ENCODE measurements at places on chromosomes 7 and 10.

- no peak for DNase-seq
Measured at GRCh38 chr7:106883456-106884026, 18.5 kb downstream of the PIK3CG start.

DNA sequence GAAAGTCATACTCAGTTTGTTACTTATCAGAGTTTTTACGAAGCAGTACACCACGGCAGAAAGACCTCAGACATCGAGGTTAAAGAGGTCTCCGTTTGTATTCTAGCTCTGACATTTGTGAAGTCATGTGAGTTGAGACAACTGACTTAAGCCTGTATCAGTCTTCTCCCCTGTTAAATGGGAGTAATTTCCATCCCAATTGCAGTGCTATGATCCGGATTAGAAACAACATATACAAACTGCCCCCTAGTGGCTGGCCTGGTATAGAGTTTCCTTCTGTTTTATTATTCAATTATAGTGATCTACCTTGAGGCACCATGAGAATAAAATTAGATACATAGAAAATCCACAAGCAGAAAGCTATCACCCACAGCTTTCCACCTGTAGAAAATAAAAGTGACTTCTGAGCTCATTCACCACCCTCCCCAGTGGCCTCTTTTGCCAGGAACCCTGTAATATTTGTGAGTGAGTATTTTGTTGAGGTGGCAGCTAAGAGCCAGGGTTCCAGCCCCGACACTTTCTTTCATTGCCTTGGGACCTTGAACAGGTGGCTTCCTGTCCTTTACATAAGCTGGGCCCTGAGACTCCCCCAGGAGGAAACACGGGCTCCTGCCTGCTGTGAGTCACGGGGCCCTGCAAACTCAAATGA lies 607.2 kb upstream of the MGMT start:
- DNase-seq: peak; percentile 21

GRCh38 chr7:151671514-151671913 lies 151.8 kb upstream of the RHEB start:
- no peak for DNase-seq

DNA sequence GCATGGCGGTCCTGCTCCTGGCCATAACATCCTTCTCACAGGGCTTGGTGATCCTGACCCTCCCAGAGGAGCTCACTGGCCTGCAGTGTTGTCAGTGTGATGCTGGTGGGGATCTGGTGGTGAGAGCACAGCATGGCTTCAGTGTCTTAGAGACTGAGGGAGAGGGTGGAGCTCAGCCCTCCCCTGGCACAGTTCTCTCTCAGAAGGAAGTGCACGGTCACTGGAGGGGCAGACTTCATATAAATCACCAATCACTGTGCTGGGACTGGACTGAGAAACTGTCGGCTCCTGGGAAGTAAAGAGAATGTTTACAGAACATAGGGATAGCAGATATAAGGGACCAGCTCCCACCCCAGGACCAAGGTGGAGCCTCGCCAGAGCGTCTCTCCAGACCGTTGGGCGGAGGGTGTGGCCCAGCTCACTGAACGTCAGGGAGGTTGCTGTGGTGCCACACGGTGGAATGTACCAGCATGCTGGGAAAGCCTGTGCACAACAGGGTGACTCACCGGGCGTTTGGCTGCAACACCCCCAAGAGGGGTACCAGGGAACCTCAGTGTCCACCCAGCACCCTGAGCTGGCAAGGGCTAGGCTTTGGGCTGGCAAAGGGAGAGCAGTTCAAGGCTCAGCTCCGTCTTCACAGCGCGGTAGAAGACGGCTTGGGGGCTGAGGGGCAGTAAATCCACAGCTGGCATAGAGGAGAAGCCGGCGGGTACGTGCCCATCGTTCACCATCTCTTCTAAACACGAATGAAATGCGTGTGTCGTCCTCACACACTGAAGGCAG lies 8.8 kb upstream of the GET4 start:
- DNase-seq: no peak

DNA sequence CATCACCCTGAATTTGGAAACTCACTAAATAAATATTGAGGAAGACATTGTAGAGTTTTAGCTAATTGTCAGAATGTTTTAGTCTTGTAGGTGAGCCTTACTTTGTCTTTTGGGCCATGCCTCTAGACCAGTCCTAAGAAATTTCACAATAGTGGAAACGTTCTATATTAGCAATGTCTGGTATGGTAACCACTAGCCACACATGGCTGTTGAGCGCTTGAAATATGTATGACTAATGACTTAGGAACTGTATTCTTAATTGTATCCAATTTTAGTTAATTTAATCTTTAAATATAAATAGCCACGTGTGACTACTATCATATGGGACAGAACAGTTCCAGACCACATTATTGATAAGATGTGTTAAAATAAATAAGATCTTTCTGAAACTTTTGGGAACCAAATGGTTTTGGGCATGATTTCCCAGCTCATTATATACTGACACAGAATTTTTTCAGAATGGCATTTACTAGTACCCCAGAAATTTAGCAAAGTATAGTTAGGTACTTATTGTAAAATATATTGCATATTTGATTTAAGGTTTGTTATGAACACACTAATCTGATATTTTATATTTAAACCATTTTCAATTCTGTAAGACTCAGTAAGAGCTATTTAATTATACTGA lies 95.0 kb downstream of the VPS50 start:
- DNase-seq: no peak

DNA sequence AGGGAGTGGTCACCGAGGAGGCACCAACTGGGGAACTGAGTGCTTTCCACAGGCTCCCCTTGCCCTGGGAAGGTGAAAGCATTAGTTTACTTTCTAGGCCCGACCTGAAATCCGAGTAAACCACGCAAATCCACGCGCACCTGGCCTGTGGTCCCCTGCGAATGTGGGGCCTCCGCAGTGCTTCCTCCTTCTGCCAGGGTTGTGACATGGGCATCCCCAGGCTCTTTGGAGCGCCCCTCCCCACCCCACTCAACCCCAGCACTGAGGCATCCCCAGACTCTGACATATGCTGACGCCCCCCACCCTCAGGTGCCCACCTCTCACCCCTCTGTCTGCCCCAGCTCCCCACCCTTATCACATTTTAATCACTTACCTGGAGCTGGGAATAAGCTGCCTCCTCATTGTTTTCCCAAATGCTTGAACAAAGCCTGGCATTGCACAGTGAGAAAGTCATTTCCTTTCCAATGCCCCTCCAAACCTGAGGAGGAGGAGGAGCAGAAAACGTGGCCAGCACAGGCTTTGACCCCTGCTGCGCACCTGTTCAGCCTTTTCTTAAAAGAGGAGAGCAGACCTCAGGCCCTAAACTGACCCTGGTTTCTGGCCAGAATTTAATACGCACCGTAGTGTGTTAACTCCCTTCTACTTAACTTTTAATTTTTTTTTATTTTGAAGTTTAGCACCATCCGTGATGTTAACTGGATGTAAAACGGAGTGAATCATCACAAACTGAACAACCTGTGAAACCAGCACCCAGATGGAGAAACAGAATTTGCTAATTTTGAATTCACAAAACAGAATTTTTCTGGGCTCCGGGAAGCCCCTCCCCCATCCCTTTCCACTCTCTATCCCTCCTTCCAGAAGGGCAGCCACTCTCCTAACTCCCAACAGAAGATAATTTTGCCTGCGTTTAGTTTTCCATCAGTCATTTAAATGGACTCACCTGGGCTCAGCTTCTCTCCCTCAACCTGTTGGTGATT lies 129.4 kb downstream of the WDR11 start:
- DNase-seq: no peak

GRCh38 chr10:184911-185310 lies 49.7 kb downstream of the ZMYND11 start:
- no peak for DNase-seq

GRCh38 chr7:129437190-129437589 lies 3.0 kb downstream of the STRIP2 start:
- no peak for DNase-seq

All from common myeloid progenitor, CD34-positive (primary cell).